ENCODE measurements at places on chromosomes 4 and X.
A peak's percentile ranks its signal among the peaks of the same experiment; 100 is the strongest.

- no peak for DNase-seq
Observed at GRCh38 chr4:144355811-144356757, 215.6 kb upstream of the GYPA start.

DNA sequence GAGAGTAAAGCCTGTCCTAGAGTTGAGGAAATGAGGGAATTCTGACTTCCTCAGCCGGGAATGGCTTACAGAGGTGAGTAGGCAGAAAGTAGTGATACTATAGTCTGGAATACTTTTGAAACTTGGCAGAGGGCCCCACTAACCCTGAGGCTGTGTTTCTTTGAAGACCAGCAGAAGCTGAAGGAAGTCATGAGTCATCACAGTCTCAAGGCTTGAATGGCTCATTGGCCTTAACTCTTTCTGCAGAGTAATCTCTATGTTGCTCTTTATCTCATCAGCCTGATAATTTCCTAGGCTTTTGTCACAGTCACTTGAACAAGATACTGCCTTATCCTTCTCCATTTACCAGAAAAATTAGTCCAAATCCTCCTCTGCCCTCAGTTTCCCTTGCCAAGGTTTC lies 80.8 kb downstream of the ANKRD50 start:
- no peak for DNase-seq

- DNase-seq = peak; percentile 29
Observed at GRCh38 chrX:9340598-9341290, 124.1 kb upstream of the TBL1X start.

GRCh38 chr4:159508917-159509500 lies 406.1 kb downstream of the RAPGEF2 start:
- no peak for DNase-seq

DNA sequence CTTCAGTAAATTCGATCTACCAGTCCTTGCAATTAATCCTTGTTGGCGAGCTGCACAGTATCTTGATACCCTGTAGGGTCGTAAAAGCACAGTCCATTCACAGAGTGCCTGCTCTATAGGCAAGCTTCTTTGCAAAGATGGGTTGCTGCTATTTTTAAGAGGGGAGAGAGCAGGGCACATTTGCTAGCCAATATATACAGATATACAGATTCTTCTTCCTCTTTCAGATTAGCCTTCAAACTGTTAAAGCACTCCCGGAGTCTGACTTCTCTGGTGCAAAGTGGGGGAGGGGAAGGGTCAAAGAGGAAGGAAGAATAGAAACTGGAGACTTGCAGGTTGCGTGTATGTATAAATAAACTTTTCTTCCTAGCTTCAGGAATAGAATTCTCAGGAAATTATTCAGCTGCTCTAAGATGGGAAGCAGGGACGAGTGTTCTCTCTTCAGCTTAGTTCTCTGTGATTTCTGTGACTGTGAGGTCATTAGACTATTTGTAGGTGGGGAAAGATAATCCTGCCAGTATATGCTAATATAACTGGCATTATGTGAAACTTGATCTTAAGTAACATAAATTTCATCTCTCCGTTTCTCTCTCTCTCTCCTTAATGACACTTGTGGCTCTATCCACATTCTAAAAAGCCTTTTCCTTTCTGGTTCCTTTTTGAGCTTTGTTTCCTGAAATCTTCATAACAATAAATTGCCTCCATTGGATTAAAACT lies at the start of gene CYSLTR1:
Gene CYSLTR1, minus strand, starts transcription at position 242 of the 717 bp plus-strand sequence. CDS start 53,865 bp downstream, outside the sequence.
- DNase-seq = no peak

DNA sequence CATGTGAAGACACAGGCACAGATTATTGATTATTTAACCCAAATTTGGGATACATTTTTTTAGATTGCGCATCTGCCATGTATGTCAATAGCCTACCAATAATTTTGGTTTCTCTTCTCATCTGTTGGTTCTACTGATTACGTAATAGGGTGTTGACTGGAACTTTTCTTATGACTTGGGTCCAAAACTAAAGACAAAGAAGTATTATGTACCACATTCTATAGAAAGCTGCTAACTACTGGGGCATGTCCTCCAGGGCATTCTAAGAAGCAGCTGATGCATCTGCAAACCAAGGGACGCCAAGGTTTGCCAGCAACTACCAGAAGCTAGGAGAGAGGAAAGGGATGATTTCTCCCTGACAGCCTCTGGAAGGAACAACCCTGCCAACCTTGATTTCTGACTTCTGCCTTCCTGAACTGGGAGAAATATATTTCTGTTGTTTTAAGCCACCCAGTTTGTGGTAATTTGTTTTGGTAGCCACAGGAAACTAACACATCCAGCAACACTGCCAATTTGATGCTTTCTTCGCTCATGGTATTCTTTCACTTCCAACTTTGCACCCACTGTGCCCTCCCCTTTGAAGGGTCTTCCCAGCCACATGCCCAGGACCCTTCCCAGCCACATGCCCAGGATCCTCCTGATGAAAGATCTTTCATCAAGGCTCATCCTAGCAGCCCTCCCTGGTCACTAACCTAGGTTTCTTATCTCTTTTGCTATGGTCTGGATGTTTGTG lies 15.9 kb upstream of the TLR1 start:
- no peak for DNase-seq

- DNase-seq = no peak
Observed at GRCh38 chr4:185846505-185847150, 34.6 kb upstream of the SORBS2 start.

DNA sequence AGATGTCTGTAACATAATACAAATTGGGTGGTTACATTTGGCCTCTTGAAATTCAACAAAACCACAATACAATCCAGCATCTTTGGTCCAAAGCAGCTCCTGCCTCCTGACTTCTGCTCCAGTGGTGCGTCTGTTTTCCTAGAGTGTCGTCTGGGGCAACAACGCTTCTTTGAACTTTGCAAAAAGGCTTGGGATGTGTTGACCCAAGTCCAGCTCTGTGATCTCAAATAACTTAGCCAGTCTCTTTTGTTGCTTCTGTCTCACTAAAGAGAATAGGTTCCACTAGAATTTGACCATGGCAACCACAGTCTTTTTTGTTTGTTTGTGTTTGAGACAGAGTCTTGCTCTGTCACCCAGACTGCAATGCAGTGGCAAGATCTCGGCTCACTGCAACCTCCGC lies 324.0 kb downstream of the DHRSX start:
- no peak for DNase-seq

- DNase-seq = no peak
Observed at GRCh38 chrX:133947022-133947421, 38.4 kb downstream of the GPC3 start.

DNA sequence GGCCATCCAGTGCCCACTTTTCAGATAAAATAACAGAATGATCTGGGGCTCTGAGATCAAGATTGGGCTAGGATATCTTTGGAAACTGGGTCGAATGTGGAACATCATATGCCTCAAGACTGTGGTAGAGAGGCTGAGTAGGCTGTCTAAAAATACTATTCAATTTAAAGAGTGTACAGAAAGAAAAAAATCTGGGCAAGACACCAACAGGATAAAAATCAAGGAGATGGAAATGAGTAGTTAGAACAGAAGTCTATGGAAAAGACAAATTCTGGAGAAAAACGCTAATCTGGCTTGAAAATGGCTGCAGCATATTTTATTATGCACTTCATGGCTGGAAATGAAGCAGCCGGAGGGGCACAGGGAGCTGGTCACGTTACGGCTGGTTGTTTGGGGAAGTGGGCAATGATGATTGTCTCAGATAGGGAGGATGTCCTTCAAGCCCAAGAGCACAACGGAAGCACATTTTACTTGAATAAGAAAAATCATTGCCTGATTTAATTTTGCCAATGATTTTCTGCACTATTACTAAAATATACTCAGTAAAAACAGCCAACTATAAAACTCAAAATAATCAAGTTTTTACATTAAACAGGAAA lies 27.1 kb upstream of the MAPK10 start:
- no peak for DNase-seq

GRCh38 chr4:139655116-139655515 lies 10.5 kb upstream of the MGST2 start:
- no peak for DNase-seq

- no peak for DNase-seq
Observed at GRCh38 chr4:4502694-4503311, 39.0 kb downstream of the STX18 start.

DNA sequence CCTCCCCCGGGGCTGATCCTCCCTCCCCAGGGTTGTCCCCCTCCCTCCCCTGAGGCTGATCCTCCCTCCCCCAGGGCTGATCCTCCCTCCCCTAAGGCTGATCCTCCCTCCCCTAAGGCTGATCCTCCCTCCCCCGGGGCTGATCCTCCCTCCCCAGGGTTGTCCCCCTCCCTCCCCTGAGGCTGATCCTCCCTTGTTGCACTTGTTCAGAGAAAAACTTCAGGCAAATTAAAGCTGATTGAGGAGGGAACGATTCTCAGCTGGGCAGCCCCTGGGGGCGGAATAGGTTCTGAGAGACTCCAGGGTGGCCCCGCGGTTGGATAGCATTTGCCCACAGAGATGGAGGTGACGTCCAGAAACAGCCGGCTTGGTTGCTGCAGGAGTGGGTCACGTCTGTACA lies 110.7 kb upstream of the ADRA2C start:
- no peak for DNase-seq

DNA sequence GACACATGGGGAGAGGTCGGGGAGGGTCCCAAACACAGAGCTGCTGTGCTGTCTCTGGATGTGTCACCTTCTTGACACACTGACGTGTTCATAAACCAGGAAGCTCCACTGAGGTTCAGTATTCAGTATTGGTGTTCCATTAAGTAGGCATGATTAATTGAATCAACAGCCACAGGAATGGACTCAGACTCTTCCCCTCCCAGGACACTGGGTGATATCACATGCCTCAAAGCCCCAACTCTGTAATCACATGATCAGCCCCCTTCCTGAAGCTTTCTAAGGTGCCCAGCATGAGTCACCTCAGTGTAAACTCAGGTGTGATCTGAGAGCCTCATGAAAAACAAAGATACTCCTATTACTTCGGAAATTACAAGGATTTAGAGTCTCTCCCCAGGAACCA lies 21.1 kb upstream of the HNRNPD start:
- no peak for DNase-seq

DNA sequence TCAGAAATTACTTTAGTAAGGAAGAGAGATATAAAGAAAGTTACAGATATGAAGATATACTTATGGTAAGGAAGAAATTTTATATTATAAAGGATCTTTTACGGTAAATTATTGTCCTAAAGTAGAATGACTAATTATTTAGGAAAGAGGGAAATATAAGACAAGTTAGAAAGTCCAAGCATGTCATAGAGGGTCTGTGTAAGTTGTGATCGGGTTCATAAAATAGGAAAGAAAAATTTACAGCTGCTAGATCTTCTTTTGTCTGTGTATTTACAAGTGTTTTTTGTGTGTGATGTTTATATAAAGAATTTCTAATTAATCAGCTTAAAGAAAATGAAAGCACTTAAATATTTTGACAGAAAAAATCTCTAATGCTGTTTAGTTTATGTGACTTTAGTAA lies 1054.9 kb upstream of the DIAPH2 start:
- DNase-seq = no peak

GRCh38 chr4:68803013-68803412 lies 12.8 kb upstream of the UGT2B10 start:
- DNase-seq = no peak

- no peak for DNase-seq
Observed at GRCh38 chr4:1793940-1794808, 1.1 kb downstream of the FGFR3 start.

GRCh38 chr4:54783402-54784110 lies 125.8 kb downstream of the KIT start:
- DNase-seq = no peak

- DNase-seq = no peak
Observed at GRCh38 chrX:70960730-70961129, 29.8 kb upstream of the SLC7A3 start.

DNA sequence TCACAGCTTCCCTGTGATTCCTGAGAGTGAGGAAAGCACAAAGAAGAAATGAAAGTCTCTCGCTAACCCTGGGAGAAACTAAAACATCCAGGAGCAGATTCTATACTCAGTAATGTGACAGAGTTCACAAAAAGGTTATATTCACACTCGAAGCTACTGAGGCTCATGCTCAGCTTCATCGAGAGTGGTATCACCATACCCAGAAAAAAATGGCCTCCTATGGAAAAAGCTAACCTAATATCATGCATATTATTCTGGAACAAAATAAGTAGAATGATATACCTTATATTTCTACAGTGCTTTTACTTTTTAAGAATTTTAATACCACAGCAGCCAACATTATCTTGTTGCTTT lies 13.5 kb upstream of the CDKN2AIP start:
- DNase-seq = no peak

DNA sequence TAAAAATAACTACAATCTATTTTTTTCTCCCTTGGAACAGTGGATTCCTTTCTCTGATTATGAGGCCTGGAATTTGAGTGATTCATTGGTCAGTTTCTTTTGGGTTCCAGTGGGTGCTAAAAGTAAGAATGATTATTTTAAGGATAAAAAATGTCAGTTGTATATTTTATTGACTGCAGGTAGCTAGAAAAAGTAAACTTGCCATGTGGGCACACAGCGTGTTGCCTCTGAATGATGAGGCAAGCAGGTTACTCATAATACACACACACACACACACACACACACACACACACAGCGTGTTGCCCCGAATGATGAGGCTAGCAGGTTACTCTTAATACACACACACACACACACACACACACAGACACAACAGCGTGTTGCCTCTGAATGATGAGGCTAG lies 13.8 kb downstream of the GALNT7 start:
- no peak for DNase-seq

DNA sequence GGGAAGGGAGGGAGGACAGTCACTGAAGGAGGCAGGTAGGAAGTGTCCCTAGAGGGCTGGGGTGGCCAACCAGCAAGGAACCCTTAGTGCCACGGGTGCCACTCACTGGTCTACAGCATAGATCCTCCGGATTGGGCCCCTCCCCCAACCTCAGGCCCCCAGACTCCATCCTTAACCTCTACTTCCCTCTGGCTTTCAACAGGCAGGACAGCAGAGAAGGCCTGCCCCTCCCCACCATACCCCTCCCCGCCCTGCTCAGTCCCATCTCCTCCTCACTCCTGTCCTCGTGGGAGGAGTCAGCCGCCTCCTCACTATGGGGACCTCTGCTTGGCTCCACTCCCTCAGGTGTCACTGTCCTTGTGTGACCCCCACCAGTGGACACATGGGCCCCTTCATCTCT lies 77.7 kb upstream of the PSAPL1 start:
- DNase-seq = no peak

DNA sequence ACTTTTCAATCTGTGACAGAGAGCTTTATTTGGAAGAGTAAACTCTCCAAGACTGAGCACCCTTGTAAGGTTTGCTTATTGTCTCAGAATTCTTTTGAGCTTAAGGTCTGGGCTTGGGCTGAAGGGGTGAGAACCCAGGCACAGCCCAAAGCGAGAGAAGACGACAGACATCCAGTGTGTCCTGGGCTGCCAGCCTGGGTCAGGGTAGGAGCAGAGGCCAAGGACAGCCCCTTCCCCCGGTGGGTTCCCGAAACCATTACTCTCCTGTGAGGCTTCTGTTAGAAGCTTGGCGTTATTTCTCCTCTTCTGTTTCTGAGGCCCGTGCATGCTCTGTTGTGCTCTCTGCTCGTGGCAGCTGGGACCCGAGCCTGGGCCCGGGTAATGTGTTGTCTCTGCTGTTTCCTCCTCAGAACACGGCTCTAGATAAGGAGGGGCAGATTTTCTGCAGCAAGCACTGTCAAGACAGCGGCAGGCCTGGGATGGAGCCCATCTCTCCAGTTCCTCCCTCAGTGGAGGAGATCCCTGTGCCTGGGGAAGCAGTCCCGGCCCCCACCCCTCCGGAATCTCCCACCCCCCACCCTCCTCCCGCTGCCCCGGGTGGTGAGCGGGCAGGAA lies 177.5 kb downstream of the DCLK2 start:
- no peak for DNase-seq
